Dorsolateral prefrontal cortex (tissue), 122 donors: ENCODE measurements at places on chromosomes 2 and 18.

DNA sequence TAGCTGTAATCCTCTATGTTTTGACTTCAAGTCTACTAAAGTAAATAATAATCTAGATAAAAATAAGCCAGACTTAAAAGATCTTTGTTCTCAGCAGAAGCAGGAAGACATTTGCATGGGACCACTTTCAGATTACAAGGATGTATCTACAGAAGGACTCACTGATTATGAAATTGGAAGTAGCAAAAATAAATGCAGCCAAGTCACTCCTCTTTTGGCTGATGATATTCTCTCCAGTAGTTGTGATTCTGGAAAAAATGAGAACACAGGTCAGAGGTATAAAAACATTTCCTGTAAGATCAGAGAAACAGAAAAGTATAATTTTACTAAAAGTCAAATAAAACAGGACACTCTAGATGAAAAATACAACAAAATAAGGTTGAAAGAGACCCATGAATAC lies 338.4 kb downstream of the ZNF804A start:
- no peak for DNase-seq

DNA sequence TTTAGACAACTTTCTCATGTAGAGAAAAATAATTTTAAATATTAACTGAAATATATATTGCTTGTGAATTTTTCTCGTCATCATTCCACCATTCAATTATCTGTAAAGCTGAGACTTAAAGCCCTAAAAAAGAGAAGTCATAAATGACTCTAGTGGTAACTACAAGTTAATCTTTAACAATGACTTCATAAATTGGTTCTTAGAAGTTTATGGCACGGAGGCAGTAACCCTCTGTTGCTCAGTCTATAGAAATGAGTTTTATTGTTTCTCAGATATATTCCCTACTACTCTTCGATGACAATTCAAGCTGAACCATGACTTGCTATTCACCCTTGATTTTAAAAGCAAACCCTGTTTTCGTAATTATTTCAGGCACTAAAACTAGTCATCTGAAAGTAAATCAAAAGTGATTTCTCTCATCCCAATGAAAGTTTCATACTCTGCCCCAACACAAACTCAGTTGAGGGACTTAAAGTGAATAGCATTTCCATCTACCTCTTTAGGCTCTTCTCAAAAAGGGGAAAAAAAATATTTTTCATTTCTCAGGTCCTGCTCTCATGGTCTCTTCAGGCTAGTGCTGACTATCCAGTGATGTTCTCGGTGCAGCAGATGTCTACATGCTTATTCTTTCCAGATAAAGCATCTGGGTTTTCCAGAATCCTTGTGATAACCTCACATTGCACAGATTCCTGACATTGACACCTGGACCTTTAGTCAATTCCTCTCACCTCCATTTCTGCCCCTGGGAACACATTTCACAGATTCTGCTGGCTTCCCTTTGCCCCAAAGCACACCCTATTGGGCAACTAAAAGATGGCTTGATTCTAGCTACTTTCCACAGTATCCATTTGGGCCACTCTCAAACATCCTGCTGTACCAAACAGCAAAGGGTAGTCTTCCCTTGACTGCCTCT lies 207.8 kb upstream of the LRATD1 start:
- DNase-seq: no peak

- no peak for DNase-seq
Measured at GRCh38 chr2:73091696-73092095, 20.2 kb upstream of the SFXN5 start.

GRCh38 chr2:42708179-42708578 lies 55.8 kb downstream of the OXER1 start:
- no peak for DNase-seq

DNA sequence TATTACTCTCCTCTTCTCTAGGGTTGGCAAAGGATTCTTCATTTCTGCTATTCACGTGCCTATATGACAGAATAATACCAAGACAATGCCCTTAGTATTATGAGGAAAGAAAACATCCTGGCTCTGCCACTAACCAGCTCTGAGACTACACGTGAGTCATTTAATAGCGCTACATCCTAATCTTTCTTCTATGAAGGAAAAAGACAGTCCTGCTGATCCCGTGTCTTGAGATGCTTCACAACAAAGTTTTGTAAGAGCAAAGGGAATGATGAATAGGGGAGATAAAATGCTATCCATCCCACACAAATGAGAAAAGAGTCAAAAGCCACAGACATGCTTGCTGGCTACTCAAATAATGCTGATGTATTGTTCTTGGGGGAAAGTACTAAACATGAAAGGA lies 152.8 kb downstream of the PID1 start:
- no peak for DNase-seq
